ENCODE measurements at places on chromosomes 4 and X.

DNA sequence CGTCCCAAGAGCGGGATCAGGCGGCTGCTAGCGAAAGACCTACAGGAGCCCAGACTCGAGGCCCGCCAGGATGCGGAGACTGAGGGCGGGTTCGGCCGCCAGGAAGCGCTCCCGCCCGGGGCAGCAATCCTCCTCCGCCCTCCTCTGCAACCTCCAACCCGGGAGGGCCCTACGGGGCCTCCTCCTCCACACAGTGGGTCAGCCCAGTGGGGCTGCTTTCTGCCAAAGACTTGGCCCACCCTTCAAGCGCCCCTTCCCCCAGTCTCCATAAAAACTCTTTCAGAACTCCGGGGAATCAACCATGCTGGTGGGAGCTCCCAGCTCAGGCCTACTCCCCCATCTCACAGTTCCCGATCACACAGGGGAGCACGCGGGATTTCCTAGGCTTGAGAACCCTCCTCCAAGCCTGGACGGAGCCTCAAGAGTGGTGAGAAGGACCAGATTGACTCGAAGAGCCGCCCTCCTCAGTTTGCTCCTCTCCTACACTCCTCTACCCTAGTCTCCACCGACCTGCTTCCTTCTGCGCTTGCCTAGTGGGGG is 77.5 kb downstream of the RLIM start:
- DNase-seq = peak; percentile 2

- no peak for DNase-seq
Observed at GRCh38 chr4:155582041-155582440, 84.6 kb upstream of the GUCY1A1 start.

GRCh38 chrX:9829308-9830267 is 43.4 kb downstream of the SHROOM2 start:
- DNase-seq = peak; percentile 62

- DNase-seq = no peak
Observed at GRCh38 chrX:154020536-154021115, 924 bp upstream of the IRAK1 start.

GRCh38 chr4:107800706-107801105 is 24.0 kb upstream of the SGMS2 start:
- no peak for DNase-seq

DNA sequence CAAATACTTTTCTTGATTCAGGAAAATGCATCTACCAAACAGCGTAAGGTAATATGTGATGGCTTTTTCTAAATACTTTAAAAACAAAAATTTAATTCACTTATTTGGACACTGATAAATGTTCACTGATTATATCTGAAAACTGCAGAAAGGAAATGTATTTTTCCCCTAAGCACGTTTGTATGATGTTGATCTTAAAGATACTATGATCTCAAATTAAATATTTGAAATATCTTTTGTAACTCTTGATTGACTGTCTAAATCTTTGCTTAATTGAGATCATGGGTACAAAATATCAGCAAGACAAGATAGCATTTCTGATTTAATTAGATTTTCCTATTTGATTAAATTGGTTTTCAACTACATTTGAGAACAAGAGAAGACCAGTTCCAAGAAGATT is 281.0 kb upstream of the UGT8 start:
- DNase-seq = no peak

DNA sequence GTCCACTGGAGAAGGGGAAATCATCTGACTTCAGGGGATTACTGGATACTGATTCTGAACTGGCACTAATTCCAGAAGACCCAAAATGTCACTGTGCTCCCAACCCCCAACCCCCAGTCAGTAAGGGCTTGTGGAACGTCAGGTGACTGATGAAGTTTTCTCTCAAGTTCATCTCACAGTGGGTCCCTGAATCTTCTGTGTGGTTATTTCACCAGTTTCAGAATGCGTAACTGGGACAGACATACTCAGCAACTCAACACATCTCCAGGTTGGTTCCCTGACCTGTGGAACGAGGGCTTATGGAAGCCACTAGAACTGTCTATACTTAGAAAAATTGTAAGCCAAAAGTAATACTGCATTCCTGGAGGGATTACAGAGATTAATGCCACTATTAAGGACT is 45.3 kb downstream of the DDX60L start:
- no peak for DNase-seq

GRCh38 chr4:70556856-70557255 is 35.2 kb upstream of the AMBN start:
- DNase-seq = peak; percentile 68

GRCh38 chrX:102934624-102935023 is 2.4 kb upstream of the RAB40AL start:
- DNase-seq = peak; percentile 25

GRCh38 chrX:2549876-2550275 is 49.1 kb upstream of the DHRSX start:
- DNase-seq = no peak

DNA sequence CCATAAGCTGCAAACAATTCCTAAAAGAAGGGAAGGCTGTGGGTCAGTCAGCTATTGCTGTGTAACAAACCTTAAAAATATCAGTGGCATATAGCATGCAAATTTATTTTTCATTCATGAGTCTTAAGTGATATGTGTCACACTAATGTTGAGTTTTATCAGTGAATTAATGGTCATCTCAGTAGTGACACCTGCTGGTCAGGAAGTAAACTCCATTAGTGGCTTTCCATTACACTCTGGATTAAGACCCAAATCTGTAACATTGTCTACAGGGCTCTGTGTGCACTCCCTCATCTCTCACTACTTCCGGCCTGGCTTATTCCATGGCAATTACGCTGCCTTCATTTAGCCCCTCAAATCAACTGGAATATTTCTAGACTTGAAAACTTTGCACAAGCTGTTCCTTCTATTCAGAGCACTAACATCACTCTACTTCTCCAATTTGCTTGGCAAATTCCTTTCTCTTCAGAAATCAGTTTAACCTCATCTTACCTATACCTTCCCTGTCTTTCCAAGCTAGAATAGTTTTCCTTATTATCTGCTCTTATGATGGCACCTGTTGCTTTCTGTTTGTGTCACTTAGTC is 217.3 kb upstream of the TAPT1 start:
- peak; percentile 39 for DNase-seq

GRCh38 chr4:181952478-181952877 is 290.7 kb upstream of the TENM3 start:
- DNase-seq = peak; percentile 89

- DNase-seq = no peak
Observed at GRCh38 chr4:53598483-53598882, 7.2 kb upstream of the LNX1 start.

- DNase-seq = no peak
Observed at GRCh38 chrX:118988911-118989310, 14.5 kb downstream of the LONRF3 start.

DNA sequence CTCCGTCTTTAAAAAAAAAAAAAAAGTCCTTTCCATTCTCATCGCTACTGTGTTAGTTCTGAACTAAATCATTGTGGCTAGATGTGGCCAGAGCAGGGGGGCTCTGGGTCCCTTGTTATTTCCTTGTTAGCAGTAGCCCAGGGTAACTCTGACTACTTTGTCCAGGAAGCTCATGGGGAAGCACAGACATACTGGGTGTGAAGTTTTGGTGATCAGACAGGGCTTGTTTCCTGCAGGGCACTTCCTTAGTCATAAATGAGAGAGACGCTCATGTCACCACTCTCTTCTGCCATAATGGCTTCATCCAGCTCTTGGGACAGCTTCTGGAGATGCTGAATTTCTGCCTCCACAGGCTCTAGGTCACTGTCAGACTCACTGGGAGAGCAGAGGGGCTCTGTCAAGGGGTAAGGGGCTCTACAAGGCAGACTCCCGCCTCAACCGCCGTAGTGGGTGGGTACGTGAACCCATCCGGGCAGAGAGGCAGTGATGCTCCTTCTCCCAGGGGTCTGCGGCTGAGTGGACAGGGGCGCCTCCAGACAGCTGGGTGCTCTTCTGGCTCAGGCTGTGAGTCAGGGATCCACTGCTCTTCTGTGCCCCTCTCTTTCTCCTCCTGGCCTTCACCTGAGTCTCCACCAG is 12.9 kb downstream of the STIM2 start:
- no peak for DNase-seq

DNA sequence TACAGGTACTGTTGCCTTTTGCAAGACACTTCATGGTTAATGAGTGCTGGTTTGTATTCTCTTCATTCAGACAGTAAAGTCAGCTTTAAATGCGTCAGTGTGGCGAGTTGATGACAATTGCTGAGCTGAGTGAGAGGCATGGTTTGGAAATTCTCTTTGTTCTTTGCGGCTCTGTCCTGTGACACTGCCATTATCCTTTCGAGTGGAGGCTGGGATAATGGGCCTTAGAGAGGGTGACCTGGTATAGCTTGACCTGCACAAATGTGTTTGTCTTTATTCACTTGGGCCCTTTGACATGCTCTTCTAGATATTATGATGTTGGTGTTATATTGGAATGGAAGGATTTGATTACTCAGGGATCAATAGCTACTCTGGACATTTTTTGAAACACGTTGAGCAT is 208.5 kb upstream of the FAT1 start:
- no peak for DNase-seq

- no peak for DNase-seq
Observed at GRCh38 chr4:162422312-162422711, 258.5 kb upstream of the FSTL5 start.

GRCh38 chr4:157271166-157271869 is 50.8 kb downstream of the GRIA2 start:
- DNase-seq = peak; percentile 35

DNA sequence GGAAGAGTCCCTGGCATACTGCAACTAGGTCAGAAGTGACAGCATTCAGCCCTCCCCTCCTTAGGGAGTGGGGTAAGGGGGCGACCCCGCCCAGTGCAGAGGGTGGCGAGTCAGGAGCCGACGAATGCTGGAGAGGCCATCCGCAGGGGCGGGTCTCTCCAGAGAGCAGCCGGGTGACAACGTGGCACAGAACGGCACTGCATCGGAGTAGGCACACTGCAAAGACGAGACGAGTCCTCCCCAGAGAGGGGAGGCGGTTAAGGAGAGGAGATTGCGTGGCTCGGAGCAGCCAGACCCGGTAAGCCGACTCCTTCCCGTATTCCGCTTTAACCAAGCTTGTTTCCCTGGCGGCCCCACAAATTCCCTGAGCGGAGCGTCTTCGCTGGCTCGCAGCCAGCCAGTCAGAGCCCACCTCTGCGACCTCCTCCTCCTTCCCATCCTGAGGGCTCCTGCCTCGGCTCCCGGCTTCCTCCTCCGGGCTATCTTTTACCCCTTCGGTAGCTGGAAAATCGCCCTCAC is 54.9 kb downstream of the LINC00632 start:
- peak; percentile 49 for DNase-seq

- DNase-seq = no peak
Observed at GRCh38 chr4:9918484-9918883, 102.8 kb downstream of the SLC2A9 start.

DNA sequence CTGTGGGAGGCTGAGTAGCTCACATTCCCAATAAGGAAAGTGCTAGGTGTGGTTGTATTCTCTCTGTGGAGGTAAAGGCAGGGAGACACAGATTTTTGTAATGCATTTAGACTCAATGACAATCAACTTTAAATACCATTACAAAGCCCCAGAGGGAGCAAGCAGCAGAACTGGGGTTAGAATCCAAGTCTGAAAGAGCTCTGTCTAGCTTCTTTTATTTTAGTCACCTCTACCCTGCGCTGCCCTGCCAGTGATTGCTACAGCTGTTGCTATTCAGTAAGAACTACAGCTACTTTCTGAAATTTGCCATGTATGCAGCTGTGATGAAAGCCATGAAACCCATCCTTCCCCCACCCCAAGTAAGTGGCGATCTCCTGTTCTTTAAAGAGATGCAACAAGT is 22.5 kb downstream of the SLC39A8 start:
- DNase-seq = no peak

- no peak for DNase-seq
Observed at GRCh38 chr4:94453391-94453963, 1.7 kb downstream of the PDLIM5 start.

GRCh38 chr4:41455206-41455605 is 82.8 kb upstream of the LIMCH1 start:
- no peak for DNase-seq

DNA sequence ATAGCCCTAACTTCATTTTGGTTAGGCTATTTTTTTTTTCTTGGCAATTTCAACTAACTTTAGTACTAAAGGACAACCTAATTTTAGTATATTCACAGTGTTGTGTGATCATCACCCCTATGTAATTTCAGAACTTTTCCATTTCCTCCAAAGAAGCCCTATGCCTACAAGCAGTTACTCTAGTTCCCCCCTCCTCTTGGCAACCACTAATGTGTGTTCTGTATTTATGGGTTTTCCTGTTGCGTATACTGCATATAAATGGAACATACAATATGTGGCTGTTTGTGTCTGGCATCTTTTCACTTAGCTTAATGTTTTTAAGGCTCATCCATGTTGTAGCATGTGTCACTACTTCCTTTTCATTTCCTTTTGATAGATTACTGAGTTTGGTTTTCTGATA is 57.6 kb downstream of the N4BP2 start:
- DNase-seq = no peak

DNA sequence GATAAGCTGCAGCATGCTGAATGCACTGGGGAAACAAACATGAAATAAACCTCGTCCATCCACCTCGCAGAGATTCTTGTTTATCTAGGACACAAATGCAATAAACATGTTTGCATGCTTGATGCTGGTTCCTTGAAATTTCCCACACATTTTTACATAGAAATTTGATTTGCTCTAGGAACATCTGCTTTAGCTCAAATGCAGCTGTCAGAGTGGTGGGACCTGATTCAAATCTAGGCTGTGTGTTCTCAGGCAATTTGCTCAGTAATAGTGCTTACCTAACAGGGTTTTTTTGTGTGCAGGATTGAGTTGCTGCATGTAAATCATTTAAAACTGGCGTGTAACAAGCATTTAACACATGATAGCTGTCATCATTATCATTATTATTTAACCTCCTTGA is 293.1 kb downstream of the QDPR start:
- DNase-seq = no peak

DNA sequence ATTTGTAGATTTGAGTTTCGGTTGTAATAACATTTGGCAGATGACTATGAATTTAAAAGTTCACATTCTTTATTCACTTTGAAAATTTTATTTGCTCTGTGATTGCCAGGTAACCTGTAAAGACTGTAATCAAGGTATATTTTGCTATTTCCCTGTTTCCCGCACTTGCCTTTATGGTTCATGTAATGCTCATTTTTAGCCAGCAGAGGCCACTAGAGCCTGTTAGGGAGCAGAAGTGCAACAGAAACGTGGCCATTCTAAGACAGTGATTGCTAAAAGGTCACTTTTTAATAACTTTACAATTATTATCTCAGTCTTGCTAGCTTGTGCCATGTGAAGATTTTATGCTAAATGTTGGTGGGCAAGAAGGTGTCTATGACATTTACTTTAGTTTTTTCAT is 12.4 kb downstream of the YIPF6 start:
- DNase-seq = peak; percentile 30

DNA sequence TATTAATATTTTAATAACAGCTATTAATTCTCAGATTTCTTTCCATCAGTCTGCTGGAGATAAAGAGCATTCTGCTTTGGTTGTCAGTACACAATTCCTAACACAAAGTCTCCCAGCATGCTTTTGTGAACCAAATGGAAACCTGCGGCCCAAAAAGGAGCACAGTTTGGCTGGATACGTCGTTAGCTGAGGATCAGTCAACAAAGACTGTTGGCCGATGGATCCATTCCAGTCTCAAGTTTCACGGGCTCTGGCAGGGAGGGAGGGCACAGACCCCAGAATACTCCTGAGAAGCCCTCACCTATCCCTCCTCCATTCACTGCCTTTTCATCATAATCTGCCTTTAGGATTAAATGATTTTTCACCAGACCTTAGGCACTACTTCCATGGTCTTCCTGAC is 26.3 kb upstream of the PRSS48 start:
- no peak for DNase-seq
